ENCODE measurements at places on chromosomes 6 and 20.
A peak's percentile ranks its signal among the peaks of the same experiment; 100 is the strongest.

DNA sequence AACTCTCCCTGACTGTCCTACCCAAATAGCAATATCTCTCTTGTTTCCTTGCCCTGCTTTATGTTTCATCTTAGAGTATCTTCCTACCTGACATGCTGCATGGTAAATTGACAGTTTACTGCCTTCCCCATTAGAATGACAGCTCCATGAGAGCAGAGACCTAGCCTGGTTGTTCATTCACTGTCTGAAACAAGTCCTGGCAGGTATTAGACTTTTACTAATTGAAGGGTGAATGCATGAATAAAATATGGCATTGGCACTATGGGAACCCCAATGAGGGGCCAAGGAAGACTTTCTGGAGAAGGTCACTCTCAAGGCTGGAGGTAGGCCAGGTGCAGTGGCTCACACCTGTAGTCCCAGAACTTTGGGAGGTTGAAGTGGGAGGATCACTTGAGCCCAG is 3.8 kb upstream of the CITED2 start:
- DNase-seq, result no peak

DNA sequence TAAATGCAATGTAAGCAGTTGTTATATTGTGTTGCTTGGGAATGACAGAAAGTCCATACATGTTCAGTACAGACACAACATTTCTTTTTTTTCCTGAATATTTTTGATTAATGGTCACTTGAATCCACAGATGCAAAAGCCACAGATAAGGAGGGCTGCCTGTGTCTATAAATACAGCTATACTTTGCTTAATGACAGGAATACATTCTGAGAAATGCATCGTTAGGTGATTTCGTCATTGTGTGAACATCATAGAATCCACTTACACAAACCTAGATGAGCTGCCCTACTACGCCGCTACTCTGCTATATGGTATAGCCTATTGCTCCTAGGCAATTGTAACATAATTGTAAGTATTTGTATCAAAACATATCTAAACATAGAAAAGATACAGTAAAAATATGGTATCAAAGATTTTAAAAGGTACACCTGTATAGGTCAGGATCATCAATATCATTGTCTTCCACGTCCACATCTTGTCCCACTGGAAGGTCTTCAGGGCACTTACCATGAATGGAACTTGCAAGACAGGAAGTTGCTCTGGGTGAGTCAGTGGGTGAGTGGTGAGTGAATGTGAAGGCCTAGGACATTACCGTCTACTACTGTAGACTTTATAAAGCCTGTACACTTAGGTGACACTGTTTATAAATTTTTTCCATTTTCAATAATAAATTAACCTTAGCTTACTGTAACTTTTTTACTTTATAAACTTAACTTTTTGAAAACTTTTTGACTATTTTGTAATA is 27.9 kb upstream of the POPDC3 start:
- no peak for DNase-seq

DNA sequence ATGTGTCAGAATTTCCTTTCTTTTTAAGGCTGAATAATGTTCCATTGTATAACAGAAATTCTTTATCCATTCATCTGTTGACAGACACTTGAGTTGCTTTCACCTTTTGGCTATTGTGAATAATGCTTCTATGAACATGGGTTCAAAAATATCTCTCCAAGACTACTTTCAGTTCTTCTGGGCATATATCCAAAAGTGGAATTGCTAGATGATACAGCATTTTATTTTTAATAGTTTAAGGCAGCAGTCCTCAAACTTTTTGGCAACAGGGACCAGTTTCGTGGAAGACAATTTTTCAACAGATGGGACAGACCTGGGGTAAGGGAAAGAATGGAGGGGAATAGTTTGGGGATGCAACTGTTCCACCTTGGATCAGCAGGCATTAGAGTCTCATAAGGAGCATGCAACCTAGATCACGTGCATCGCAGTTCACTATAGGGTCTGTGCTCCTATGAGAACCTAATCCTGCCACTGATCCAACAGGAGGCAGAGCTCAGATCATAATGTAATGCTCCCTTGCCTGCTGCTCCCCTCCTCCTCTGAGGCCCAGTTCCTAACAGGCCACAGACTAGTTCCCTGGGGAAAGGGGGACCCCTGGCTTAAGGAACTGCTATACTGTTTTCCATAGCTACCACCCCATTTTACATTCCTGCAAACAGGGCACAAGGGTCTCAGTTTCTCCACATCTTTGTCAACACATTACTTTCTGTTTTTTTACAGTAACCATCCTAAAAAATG is 239.9 kb upstream of the RNF217 start:
- DNase-seq, result no peak

DNA sequence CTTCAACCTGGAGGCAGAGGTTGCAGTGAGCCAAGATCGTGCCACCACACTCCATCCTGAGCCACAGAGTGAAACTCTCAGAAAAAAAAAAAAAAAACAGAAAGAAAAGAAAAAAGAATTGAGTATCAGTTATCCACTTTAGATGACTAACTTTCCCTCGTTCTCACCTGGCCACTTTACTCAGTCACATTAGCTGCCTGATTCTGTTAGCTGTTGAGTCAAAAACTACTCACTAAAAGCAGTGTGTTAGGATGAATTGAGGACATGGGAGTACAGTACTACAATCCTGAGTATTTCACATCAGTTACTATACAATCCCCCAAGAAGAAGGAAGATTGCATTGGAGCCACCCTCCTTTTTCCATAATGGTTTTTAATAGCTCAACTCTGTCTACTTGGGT is 114.6 kb downstream of the ADAT2 start:
- DNase-seq, result no peak

GRCh38 chr6:139452148-139452876 is 77.9 kb upstream of the CITED2 start:
- DNase-seq, result no peak

- DNase-seq, result peak; percentile 42
Observed at GRCh38 chr6:75748003-75748742, 866 bp upstream of the MYO6 start.

GRCh38 chr6:152637296-152638047 is at the start of gene SYNE1:
Gene SYNE1, minus strand, starts transcription at chr6:152637362. Its CDS starts 9,031 bp downstream, at chr6:152628331.
- peak; percentile 21 for DNase-seq

- DNase-seq, result no peak
Observed at GRCh38 chr6:134446218-134446848, 128.4 kb upstream of the SGK1 start.

- DNase-seq, result no peak
Observed at GRCh38 chr6:114556846-114557488, 214.1 kb upstream of the HS3ST5 start.

DNA sequence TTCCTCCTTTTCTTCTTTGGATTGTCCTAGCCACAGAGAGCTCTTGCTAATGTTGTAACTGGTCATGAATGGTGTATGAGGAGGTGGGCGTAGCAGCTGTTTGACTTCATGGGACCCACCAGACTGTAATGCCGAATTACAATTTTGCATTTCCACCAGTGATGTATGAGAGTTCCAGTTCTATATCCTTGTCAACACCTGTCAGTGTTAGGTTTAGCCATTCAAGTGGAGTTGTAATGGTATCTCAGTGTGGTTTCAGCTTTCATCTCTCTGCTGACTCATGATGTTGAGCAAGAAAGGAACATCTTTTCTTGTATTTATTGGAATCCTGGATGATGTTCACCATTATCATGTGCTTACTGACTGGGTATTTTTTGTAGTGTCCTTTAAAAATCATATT is 5.1 kb downstream of the IGF2R start:
- DNase-seq, result peak; percentile 62

GRCh38 chr20:62740286-62741141 is 31.9 kb downstream of the NTSR1 start:
- DNase-seq, result peak; percentile 90

All from suppressor macrophage treated with lipopolysaccharide for 1 hour (primary cell).